ENCODE measurements at places on chromosomes 12 and 14.

GRCh38 chr12:131063413-131063812 lies 109.7 kb downstream of the ADGRD1 start:
- DNase-seq, result no peak

DNA sequence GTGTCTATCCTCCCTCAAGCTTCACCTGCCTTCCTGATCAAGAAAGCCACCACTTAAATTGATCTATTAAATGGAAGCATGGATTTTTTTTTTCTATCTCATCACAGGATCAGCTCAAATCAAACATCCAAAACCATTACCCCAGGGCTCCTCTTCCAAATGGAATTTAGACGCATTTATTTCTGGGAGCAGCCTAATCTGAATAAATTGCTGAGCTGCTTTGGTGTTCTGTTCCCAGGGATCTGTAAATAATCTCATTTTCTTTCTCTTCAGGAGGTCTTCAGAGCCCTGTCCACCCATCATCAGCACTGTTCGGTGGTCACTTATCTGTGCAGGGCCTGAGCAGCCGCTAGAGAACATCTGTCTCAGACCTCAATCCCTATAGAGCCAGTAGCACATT lies 695.4 kb upstream of the TMEM132C start:
- no peak for DNase-seq

DNA sequence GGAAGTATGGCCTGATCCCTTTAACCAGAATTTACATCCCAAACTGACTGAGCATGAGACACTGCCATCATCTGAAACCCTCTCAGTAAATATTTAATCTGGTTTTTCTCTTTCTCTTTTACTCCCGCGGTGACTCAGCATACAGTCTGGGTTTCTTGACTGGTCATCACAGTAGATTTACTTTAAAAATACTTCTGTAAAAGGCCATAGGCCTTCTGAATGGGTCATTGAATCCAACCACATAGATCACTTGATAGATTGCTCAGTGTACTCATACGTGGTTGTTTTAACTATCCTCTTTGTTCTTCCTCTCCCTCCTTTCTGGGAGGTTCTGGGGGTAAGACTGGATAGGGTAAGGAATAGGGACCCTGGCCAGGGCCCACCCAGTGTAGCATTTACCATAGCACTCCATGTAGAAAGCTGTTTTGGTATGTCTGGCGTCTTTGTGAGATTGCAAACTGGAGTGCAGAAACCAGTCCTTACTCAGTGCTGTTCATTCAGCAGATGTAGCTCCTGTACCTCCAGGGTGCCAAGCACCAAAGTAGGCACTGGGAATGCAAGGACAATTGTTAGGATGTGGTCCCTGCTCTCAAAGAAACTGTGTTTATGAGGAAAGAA lies 165.7 kb downstream of the SRGAP1 start:
- DNase-seq, result peak; percentile 85

GRCh38 chr14:72679141-72679535 lies 214.8 kb downstream of the DPF3 start:
- DNase-seq, result peak; percentile 60

DNA sequence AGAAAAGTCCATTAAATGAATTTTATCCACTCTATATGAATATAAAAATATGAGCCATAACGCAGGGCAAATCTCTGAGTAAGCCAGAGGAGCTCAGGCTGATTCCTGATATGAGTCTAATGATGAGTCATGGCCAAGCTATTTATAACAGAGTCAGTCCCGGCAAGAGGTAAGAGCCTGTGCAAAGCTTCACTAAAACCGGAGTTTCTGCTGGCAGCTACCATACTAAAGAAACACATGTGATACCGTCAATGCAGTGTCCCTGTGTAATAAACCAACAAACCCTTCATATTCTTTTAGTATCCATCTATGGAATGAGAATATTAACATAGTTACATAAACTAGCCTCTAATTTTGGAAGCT lies 319.4 kb downstream of the KCNC2 start:
- DNase-seq, result peak; percentile 90

DNA sequence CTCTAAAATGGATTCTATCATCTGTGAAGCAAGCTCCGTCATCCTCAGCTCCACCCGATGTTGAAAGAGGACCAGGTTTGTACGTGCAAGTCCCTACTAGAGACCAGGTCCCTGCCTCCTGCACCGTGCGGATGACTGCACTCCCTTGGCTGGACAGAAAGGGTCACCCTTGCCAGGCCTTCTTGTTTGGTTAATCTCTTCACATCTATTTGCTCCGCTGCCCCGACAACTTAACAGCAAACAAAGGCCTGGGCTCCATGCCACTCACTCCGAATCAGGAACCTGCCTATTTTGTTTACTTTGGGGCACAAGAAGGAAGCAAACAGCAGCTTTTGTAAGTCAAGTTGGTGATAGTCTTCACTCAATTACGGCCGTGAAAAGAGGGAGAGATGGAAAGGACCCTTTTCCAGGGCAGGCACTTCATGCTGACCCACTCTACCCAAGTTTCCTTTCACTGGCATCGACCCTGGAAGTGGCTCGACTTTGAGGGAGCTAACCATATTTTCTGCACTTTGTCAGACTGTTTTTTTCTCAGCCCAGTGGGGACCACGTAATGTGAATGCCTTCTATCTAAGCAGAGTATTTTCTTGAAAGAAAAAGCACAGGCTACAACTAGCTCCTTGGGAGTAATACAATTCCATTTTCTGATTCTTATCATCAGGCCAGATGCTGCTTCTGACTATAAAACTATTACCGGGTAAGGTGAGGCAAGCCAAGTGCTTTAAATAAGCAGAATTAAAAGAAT lies 202.6 kb downstream of the FOXN3 start:
- no peak for DNase-seq

- DNase-seq, result no peak
Observed at GRCh38 chr12:28802706-28803438, 346.2 kb upstream of the FAR2 start.

DNA sequence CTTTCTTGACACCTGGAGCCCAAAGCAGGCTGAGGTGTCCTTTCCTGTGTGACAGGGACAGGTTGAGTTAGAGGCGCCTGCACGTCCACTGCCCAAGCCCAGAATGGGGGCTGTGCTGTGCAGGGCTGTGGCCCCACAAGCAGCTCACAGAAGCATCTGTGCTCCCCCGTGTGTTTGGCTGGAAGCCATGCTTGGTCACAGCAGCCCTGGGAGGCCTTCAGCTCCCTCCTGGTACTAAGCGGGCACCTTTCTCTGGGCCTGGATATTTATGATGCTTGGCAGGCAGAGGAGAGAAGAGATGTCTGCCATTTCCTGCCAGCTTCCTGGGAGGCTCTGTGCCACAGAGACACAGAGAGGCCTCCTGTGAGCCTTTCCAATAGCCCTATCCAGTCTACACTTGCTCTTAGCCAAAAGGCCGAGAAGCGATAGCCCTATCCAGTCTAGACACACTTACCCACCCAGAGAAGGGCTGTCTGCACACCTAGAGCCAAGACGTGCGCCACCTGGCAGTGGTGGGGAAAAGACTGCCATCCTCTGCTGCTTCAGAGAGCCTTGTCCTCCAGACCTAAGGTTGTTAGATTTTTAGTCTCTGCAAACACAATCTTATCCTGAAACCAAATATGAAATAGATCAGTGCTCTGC lies 117.4 kb downstream of the GCH1 start:
- no peak for DNase-seq

DNA sequence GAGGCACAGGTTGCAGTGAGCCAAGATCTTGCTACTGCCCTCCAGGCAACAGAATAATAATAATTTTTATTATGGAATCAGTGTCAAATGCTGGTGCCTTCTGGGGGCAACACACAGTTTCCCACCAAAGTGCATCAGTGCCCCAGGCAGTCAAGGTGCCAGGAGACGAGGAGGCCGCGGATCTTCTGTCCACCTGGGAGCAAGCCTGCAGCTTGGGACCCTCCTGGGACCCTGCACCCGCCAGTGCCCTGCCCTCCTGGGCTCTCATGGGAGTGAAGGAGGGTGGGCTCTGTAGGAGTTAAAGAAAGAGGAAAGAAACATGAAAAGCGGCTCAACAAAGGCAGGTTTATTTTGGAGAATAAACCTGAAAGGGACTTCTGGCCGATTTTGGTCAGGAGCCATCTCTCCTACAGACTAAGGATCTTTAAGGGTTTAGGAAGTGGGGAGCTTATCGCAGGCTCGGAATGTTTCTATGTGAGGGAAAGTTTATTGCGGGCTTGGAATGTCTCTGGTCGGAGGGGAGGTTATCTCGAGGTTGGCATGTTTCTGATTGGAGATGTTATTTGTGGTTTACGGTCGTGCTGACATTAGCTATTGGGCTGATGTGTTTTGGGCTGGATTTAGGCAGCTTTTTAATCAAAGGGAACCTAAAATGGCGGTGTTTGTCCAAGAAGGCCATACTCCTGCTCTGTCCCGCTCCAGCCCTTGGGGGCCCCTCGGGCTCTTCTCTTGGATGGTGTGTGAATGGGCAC lies 1.1 kb upstream of the ASPG start:
- DNase-seq, result no peak

GRCh38 chr12:120903412-120904196 lies 554 bp downstream of the SPPL3 start:
- peak; percentile 64 for DNase-seq

DNA sequence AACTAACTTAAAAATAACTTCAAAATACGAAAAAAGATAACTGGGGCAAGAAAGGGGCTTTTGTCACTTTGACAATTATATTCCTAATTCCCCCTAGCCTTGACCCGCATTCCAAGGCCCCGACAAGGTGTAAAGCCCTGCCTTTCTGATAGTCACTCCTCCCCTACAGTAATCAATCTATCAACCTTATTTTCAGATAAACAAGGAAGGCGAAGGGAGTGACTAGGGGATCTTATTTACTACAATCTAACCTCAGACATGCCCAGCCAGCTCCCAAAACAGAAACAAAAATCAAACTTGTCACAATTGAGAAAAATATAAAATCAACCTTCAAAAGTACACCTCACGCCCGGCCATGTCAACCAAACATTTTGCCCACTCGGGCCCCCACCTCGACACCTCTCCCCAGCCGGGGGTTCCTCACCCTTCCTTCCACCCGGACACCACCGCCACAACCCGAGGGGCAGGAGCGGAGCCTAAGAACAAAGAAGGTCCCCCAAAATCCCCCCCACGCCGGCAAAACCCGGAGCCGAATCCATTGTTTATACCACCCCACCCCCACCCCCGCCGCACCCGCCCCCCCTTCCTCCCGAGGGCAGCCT lies 562 bp downstream of the ZFYVE1 start:
- no peak for DNase-seq

GRCh38 chr12:89918172-89918846 lies 209.7 kb upstream of the ATP2B1 start:
- DNase-seq, result no peak

DNA sequence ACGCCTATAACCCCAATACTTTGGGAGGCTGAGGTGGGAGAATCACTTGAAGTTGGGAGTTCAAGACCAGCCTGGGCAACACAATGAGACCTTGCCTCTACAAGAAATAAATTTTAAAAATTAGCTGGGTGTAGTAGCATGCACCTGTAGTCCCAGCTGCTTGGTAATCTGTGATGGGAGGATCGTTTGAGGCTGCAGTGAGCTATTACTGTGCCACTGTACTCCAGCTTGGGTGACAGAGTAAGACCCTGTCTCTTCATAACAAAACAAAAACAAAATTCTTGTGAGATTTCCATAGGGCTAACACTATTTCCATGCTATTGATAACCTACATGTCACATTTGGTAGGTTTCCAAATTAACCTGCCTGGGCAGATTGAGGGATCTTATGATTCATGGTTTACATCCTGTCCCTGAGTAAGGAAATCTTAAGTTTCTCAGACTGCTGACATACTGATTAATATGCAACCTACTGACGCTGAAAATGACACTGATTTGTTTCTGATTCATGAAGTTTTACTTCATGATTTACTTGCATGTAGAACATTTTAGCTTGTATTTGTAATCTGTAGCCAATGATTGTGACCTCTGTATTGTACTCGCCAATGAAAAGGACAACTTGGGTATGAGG lies 15.9 kb downstream of the ATP6V1D start:
- DNase-seq, result no peak

DNA sequence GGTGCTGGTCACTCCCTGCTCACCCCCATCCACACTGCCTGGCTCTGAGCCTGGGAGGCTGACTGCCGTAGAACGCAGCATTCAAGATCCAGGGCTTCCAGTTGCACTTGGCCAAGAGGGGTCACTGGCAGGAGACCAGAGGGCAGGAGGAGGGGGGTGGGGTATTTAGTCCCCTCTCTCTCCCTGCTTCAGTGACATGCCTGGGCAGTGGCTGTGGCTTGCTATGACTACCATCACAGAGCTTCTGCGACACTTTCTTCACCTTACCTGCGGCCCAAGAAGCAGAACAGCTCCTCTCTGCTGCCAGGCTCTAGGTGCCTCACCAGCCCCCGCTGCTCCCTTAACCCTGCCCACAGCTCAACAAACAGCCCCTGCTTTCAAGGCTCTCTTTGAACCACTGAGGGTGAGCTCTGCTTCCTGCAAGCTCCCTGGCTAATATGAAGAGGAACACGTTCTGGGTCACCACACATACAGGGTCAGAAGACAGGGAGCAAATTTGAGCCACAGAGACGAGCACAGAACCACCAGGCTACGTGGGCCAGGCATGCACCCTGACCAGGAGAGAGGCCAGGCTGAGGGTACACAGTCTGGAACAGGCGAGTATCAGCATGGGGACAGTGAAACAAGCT lies 55.7 kb downstream of the ITPK1 start:
- DNase-seq, result no peak

DNA sequence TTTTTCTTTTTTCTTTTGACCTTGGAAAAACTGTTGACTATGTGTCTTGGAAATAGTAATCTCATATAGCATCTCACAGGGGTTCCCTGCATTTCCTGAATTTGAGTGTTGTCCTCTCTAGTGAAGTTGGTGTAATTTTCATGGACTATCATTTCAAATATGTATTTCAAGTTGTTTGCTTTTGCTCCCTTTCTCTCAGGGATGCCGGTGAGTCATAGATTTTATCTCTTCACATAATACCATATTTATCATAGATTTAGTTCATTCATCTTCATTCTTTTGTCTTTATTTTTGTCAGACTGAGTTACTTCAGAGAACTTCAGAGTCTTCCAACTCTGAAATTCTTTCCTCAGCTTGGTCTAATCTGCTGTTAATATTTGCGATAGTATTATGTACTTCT lies 1320.6 kb downstream of the LRFN5 start:
- no peak for DNase-seq

GRCh38 chr14:26597589-26598080 lies at the start of gene NOVA1:
NOVA1 (minus strand) TSS chr14:26598033; CDS start chr14:26597436, 597 bp downstream.
- no peak for DNase-seq

DNA sequence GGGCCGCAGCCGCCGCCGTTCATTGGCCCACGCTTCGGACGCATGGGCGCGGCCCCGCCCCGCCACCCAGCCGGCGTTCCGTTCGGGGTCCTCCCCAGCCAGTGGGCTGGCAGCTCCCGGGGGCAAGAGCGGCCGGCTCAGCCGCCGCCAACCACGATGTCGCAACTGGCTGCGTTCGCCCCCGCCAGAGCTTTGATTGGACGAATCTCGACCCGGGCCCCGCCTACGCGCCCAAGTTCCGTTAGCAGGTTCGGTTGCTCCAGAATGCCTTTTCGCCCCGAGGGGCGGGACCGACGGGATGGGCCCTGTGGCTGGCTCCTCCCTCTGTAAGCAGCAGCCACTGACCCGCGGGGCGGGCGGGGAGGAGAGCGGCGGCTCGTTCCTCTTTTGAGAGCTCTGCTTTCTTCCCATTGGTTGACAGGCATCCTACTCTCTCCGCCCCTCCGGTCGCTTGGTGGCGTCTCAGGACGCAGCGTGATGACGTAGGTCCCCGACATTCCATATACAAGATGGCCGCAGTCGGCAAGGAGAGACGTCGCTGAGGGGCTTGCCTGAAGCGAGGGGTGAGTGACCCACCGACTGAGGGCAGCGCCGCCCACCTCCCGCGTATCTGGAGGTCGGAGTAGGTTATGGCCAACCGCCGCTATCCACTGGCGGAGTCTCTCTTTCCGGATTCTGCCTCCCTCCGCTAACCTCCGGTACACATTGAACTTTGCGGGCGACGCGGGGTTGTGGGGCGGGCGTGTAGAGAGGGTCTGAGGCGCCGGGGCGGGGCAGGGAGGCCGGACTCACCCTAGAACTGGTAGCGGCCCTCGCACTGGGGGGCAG lies at the start of gene CCNK:
Gene CCNK, plus strand, starts transcription at position 493 of the 828 bp plus-strand sequence. CDS start 11,269 bp downstream, outside the sequence.
- DNase-seq, result peak; percentile 100

All from EL (cell line).